ENCODE measurements at places on chromosomes 4 and X.

- DNase-seq, result no peak
These were observed 67.2 kb downstream of the LHFPL1 start for GRCh38 chrX:112612558-112612957.

DNA sequence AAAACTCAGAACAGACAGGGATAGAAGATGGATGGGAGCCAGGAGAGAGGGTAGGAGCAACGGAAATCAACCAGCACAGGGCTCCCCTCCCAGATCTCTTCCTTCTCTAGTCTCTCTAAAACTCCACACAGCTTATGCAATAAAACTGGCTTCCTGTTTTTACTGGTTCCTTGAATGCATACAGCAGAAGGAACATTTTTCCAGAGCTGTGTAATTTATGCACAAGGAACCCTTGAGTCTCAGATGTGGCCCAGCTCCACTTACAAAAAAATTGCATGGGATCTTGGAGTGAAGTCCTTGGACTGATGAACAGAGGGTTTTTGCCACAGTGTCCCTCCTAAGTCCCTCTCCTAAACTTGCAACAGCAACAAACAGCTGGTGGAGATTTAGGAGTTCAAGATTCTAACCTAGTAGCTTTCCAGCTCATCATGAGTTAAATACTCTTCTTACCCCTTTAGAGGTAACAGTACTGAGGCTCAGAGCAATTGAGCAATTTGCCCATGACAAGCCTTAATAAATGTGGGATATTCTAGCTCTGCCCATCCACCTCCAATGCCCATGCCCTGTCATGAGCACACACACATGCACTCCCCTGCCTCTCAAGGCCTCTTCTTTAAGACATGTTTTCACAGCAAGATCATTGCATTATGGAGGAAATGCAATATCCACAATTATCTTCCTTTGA lies 18.4 kb upstream of the CC2D2A start:
- no peak for DNase-seq

DNA sequence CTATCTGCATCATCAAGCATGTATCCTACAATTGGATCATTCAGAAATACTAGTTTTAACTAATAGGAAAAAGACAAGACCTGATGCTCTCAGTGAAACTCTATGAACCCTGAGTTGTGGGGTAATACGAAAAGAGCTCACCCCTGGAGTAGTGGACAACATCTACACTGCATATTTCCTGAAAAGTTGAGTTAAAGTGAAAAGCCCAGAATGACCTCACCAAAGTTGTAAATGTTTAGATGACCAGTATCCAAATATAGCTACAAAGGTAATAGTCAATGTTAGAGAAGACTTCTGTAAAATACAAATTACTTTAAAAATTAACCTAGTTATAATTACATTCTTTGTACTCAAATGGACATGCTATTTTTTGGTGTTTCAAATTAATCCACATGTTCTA lies 52.8 kb upstream of the SRPX start:
- DNase-seq, result peak; percentile 3

- no peak for DNase-seq
These were observed 27.5 kb downstream of the TSPAN5 start for GRCh38 chr4:98630737-98631454.

GRCh38 chrX:35382966-35383365 lies 415.2 kb upstream of the MAGEB16 start:
- no peak for DNase-seq

DNA sequence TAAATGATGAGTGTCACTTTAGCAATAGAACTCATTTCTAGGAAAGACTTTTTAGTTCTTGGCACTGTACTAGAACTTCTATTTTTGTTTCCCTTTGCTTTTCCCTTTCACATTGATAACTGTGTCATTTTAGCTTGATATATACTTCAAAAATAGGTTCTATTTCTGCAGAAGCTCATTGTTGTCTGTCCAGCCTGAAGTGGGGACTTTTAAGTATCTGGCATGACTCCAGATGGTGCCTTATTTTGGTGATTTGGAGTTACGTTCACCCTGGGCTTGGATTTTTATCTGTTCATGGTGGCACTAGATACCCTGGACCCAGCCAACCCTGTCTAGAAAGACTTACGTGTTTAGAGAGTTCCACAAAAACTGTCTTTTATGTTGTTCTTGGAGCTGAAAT lies 3.4 kb downstream of the ABHD18 start:
- no peak for DNase-seq

DNA sequence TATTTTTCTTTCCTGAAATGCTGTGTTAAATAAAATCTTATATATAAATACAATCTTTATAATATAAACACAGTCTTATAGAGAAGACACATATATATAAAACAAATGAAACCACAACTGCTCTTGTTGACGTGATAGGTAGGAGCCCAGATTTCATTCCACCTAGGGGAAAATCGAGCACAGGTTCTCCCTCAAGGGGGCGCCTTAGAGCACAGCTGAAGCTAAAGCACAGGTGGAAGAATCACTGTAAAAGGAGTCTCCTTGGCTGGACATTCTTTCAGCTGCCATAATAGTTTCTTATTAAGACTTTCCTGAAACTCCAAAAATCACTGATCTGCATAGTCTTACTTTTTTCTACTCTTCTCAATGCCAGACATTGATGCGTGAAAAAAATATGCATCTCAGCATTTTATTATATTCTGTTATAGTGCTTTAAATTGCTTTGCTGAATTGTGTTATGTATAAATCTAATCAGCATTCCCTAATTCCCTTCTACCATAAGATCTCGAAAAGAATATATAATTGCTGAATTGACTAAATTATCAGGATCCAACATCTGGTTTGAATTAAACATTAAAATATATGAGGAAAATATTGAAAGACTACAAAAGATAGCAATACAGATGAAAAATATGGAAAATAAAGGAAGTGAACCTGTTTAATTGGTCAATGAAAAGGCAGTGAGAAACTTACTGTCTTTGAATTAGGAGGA lies 25.5 kb upstream of the RXFP1 start:
- peak; percentile 40 for DNase-seq

GRCh38 chrX:41468647-41469323 lies 21.6 kb downstream of the NYX start:
- no peak for DNase-seq

- no peak for DNase-seq
These were observed at the start of gene DUSP21 for GRCh38 chrX:44843753-44844152. DUSP21 (plus strand) TSS chrX:44844021; CDS start chrX:44844133, 112 bp downstream.

- DNase-seq, result no peak
These were observed 33.9 kb downstream of the SEC24D start for GRCh38 chr4:118801895-118802575.

- DNase-seq, result no peak
These were observed 146.2 kb upstream of the HHIP start for GRCh38 chr4:144499777-144500176.

DNA sequence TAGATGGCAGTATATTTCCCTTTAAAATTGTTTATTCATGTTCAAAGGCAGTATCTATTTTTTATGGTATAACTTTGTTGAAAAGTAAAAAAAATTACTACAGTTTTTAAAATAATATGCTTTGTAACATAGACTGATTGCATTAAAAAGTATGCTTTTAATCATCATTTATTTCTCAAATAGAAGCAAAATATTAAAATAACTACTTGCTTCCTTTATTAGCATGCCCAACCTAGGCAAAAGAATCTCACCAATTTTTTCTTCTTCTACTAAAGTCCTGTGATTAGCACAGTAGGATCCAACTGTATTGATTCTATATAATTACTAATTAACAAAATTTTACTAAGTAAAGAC lies 69.6 kb upstream of the NFKB1 start:
- DNase-seq, result no peak

GRCh38 chr4:101265816-101266172 lies 81.5 kb downstream of the PPP3CA start:
- no peak for DNase-seq

DNA sequence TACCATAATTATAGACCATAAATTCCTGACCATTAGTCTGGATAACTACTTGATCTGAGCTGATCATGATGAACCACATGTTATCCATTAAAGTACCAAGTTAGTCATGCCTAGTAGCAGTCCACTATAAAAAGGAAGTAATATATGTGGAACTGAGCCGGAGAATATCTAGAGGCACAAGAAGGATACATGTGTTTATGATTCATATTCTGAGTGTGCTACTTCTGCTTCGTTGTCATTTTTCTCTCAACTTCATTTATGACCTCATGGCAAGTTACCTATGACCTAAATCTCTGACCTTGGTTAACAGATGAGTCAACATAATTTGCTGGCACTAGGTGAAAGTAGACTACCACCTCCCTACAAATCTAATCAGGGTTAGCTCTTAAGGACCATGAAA lies 56.5 kb upstream of the ANKRD17 start:
- DNase-seq, result no peak

- no peak for DNase-seq
These were observed 19.1 kb upstream of the XAGE2 start for GRCh38 chrX:52349681-52350080.

- no peak for DNase-seq
These were observed 635.2 kb upstream of the FRG1 start for GRCh38 chr4:189305500-189305899.

- DNase-seq, result no peak
These were observed 905 bp upstream of the MAEA start for GRCh38 chr4:1288786-1289185.

DNA sequence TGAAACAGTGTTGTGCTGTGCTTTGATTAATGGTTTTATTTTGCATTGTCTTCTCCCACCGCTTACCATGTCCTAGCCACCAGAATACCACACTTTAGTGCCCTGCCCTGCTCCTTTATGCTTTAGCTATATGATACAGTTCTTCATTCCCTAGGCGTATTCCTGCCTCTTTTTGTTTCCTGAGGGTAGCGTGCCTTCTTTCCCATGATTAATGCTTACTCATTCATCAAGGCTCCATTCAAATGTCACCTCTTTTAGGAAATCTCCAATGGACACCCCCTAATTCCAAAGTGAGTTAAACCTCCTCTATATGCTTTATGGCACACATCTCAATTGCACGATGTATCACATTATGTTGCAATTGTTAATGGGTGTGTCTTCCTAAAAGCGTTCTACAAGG lies 46.3 kb downstream of the SPANXD start:
- no peak for DNase-seq

GRCh38 chrX:16718824-16719333 lies 533 bp upstream of the SYAP1 start:
- no peak for DNase-seq

- DNase-seq, result no peak
These were observed 1.9 kb downstream of the GPC4 start for GRCh38 chrX:133413218-133413925.

- peak; percentile 34 for DNase-seq
These were observed at the start of gene SH3D19 for GRCh38 chr4:151325111-151325948. SH3D19 (minus strand) TSS chr4:151325605; CDS start chr4:151325352, 253 bp downstream.

- no peak for DNase-seq
These were observed 665.6 kb upstream of the PRKX start for GRCh38 chrX:4379071-4379470.

DNA sequence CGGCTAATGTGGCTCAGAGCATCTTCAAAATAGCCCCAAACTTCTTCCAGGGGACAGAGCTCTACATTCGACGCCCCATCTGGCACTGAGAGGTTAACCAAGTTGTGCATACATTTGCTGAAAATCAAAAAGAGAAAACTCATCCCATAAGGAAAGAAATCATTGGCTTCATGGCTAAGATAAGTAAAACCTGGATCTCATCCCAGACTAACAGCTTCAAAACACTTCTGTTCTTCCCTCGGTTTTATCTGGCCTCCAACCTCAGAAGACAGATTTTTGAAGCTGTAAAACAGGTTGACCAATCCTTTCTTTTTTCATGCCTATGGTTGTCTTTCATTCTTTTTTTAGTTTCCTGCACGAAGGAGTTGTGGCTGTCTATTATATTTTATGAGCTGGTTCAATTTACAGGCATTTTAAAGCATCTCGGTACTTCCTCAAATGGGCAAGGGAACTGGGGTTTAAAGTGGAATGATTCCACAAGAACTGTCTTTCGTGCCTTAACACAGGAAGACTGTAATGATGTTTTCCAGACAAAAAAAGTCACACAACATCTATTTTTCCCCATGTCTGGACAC lies 107.6 kb downstream of the DLG3 start:
- DNase-seq, result no peak

DNA sequence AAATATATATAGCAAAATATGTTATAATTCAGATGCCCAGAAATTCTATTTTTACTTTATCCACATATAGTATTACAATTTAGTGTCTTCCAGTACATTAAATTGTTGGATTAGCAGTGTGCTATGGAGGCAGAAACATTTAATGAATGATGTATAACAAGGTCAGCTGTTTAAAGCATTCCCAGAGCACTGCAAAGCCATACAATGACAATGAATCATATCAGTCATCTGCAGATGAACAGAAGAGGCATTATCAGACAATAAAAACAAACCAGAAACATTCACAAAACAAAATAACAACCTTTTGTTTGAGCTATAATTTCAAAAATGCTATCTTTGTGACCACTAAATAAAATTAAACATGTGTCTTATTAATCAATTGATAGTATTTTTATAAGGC lies 524.2 kb downstream of the FAT4 start:
- DNase-seq, result no peak

DNA sequence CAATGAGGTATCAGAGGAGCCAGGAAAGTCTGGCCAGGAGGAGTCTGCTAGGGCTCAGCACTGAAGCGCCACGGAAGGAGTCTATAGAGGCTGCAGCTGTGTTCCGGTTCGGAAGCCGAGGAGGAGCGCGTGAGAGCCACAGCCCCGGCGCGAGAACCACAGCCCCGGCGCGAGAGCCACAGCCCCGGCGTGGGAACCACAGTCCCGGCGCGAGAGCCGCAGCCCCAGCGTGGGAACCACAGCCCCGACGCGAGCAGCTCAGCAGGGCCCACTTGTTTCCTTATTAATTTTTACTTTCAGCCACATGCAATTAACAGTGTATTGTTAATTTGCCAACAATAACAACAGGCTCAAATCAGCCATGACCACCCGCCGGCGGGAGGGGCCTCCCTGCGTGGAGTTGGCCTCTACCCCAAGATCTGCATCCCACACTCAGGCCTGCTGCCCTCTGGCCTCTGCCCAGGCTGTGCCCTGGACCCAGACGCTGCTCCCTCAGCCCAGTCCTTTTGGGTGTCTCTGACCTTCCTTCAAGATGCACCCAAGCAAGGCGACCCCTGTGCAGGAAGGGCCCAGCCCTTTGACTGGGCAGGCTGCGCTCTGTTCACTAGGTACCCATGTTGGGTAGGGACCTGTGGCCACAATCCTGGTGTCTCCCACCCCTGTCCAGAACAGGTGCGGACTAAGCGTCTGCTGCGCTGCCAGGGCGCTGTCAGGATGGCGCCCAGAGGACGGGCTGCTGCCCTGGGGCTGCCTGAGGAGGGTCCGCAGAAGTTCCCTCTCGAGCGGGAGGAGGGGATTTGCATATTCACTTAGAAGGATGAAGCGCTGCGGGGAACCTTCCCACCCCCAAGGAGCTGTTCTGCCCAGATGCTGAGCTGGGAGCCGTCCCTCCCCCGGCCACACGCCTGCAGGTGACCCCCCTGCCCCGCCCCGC lies 113.8 kb downstream of the ADRA2C start:
- peak; percentile 39 for DNase-seq

DNA sequence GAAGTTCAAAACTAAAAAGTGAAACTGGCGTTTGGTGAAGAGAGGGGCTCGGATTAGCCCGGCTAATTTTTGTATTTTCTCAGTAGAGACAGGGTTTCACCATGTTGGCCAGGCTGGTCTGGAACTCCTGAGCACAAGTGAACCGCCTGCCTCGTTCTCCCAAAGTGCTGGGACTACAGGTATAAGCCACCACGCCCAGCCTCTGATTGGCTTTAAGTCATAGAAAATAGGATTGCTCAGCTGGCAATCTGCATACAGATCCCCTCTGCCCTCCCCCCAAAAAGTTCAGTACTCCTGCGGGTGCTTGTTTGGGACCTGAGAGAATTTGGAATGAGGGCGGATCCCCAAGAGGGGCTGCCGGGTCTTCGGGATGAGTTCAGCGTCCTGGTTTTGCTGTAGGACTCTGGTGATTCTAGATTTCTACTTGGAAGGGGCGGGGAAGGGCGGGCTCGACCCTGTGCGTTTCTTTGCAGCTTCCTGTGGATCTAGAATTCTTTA lies 537 bp upstream of the PRKX start:
- peak; percentile 19 for DNase-seq
